Caco-2 (cell line): ENCODE measurements at places on chromosomes 7 and 10. TPM values are rescaled to one million over a fixed set of nuclear protein-coding genes. Genes with fewer than 3 reads are reported as not detected.

- no peak overlapping the region for H3K4me3 ChIP-seq
- H3K27me3 ChIP-seq, result no peaks in the 10 kb centered on the region
- no peak for DNase-seq
- H3K27ac ChIP-seq, result no peak overlapping the region
Measured at GRCh38 chr7:130286881-130287280, 6.1 kb upstream of the CPA4 start.

DNA sequence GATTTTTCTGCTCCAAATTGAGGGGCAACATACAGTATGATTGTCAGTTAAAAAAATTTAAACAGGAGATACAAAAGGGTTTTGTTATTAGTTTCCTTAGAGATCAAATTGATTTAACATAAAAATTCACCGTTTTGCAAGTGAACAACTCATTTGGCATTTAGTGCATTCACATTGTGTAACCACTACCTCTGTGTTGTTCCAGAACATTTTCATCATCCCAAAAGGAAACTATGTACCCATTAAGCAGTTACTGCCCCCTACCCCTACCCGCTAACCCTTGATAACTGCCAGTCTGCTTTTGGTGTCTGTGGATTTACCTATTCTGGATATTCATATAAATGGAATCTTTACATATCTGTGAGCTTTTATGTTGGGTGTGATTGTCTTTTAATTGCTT lies 3.1 kb downstream of the ZRANB1 start:
- H3K4me3 ChIP-seq, result no peak overlapping the region
- H3K27me3 ChIP-seq, result no peaks in the 10 kb centered on the region
- H3K4me1 ChIP-seq, result 0 out of 2 replicates have a peak, but pooled peaks cover 5% of the 10 kb centered on the region
- H3K36me3 ChIP-seq, result no peaks in the 10 kb centered on the region; the same call in none of the 2 replicates

DNA sequence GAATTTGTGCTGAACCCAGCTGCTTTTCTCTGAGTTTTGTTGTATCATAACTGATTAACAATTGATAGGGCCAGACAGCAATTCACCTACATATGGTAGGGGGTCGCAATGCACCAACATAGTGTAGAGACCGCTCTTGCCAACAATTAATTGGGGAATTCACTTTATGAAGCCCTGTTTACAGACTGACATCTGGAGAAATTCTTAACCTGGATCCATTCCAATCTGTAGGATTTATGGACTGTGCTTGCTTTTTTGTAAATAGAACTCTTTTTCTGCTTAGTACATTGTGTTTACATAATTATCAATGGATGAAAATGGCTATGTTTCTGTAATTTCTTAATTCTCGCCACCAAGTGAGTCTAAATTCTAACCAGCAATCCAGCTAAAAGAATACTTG lies 311.7 kb upstream of the BMPER start:
- no peak overlapping the region for H3K27ac ChIP-seq
- H3K27me3 ChIP-seq, result no peaks in the 10 kb centered on the region; the same call in 1 of the 2 replicates
- DNase-seq, result no peak
- no peaks in the 10 kb centered on the region for H3K4me1 ChIP-seq

The ELN gene
- not detected in 2 replicates for total RNA-seq

DNA sequence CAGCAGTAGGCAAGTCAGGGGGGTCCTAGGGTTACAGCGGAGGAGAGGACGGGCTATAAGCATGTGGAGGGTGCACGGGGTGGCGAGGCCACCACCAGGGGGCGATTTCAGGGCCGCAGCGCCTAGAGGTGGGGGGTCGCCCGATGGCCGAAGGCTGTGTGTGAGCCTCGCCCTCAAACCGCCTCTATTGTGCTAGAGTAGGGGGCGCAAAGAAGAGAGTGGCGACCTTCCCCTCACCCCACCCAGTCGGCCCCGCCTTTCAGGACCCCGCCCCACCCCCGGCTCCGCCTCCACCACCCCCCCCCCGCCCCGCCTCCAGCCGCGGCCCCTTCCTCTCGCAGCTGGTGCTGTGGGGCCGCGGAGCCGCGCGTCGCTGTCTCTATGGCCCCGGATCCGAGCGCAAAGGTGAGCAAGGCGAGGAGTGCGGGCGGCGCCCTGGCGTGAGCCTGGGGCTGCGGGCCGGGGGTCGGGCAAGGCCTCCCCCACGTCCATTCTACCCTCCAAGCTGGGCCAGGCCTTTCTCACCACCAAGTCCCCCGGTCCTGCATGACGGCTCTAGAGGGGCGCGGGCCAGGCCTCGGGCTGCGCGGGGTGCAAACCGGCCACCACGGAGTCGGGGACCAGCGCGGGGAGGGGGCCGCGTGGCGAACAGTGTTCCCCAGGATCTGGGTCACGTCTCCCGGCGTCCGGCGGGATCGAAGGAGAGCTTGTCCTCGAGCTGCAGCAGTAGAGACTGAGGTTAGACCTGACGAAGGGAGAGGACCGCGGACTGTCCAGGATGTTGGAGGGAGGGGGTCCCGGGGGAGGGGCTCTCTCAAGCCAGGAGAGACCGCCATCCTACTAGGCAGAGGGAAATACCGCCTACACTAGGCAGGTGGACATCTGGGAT lies at the start of gene SEMA4G:
SEMA4G (plus strand) TSS at position 318 of the 889 bp plus-strand sequence. CDS start 3,409 bp downstream, outside the sequence.
- H3K27me3 ChIP-seq, result no peaks in the 10 kb centered on the region
- peak within 1 kb of the TSS; percentile 86 for H3K27ac ChIP-seq
- H3K36me3 ChIP-seq, result peaks cover 8% of the 10 kb centered on the region
- peak; percentile 80 for DNase-seq
- peaks cover 33% of the 10 kb centered on the region for H3K4me1 ChIP-seq

The GPR22 gene
- not detected in 2 replicates for total RNA-seq

DNA sequence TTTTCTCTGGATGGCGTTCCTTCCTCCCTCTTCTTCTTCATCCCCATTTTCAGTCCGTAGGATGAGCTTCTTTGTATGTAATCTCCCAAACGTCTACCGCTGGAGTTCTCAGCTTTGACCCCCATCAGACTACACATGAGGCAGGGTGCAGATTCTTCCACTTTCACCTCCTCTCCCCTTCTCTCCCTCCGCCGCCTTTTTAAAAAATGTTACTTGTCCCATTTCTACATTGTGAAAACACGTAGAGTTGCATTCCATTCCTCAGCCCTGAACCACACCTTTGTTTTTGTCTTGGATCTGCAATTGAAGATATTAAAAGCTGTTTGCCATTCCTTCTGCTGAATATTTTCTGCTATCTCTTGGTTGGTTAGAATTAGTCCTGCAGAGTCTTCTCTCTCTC lies 6.2 kb downstream of the ADIRF start:
- DNase-seq, result peak; percentile 62
- peak overlapping the region; percentile 83 for H3K27ac ChIP-seq
- no peaks in the 10 kb centered on the region for H3K36me3 ChIP-seq
- H3K4me3 ChIP-seq, result no peak overlapping the region

DNA sequence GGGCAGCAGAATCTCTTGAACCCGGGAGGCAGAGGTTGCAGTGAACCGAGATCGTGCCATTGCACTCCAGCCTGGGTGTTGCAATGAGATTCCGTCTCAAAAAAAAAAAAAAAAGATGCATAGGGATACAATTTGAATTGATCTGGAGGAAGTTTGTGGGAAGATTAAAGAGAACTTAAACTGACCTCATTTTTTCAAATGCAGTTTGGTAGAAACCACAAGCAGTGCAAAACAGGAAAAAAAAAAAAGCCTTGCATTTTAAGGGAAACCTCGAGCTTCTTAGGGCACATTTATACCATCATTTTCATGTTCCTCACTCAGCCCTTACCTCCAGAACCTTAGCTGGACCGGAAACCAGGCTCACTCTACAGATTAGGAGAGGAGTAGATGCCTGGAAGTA lies 2.8 kb downstream of the KCTD7 start:
- H3K27me3 ChIP-seq, result no peaks in the 10 kb centered on the region
- no peak for DNase-seq
- H3K36me3 ChIP-seq, result no peaks in the 10 kb centered on the region
- peaks cover 6% of the 10 kb centered on the region; the same call in 1 of the 2 replicates for H3K4me1 ChIP-seq

DNA sequence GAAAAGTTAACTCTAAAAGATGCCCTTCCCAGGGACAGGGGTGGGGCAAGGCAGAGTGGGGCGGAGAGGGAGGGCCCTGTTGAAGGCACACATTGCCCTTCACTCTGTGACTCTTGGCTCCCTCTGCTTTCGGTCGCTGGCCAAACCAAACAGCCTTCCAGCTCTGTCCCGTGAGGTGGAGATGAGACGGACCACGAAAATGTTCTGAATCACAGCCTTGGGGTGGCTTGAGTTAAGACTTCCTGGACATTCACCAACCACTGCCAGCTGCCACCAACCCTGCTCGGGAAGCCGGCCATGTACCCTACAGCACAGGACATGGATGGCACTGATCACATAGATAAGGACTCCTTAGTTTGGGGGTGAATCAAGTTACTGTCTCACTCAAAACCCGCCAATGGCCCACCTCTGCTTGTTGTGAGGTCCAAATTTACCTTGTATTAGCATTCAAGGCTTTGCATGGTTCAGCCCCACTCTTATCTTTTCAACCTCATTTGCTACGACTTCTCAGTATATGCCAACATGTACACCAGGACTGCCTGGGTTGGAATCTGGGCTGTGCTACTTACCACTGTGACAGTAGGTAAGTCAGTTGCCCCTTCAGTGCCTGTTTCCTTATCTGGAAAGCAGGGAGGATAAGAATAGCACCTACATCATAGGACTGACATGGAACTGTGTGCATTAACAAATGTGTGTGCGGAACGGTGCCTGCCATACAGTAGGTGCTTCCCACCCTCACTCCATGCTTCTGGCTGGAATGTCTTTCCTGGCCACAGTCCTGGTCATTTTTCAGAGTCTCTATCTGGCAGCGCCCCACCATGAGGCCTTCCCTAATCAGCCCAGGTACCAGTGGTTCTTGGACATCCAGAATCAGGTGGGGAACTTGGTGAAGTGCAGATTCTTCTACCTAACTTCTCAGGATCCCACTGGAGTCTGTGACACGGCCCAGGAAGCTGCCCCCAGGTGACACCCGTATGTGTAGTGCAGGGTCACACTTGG lies 28.0 kb downstream of the ITPRIP start:
- no peaks in the 10 kb centered on the region for H3K36me3 ChIP-seq
- no peak overlapping the region for H3K27ac ChIP-seq
- H3K4me1 ChIP-seq, result no peaks in the 10 kb centered on the region
- no peak overlapping the region for H3K4me3 ChIP-seq
- no peak for DNase-seq

GRCh38 chr10:60718886-60719285 lies 59.4 kb upstream of the CDK1 start:
- DNase-seq, result no peak
- peaks cover 28% of the 10 kb centered on the region for H3K4me1 ChIP-seq
- no peak overlapping the region for H3K4me3 ChIP-seq
- H3K27me3 ChIP-seq, result no peaks in the 10 kb centered on the region
- H3K36me3 ChIP-seq, result no peaks in the 10 kb centered on the region

DNA sequence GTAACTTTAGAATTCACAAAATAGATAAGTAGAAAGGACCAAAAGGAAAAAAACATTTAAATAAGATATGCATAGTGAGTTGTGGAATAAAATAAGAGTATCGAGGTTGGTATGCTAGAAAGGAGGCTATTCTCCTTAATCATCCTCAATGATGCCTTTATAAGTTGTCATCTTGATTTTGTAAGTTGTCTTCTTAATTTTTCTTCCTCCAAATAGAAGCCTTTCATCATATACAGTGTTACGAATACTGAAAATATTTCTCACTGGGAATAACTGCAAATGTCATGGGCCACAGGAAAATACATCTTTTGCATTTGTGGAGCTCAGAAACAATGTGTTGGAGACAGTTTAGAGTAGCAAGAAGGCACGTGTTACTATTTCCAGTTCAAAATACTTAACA lies 31.5 kb upstream of the PRTFDC1 start:
- H3K27me3 ChIP-seq, result no peaks in the 10 kb centered on the region
- no peaks in the 10 kb centered on the region for H3K36me3 ChIP-seq
- H3K4me3 ChIP-seq, result no peak overlapping the region
- no peak for DNase-seq
- no peak overlapping the region for H3K27ac ChIP-seq
- H3K4me1 ChIP-seq, result peaks cover 6% of the 10 kb centered on the region; the same call in 1 of the 2 replicates

DNA sequence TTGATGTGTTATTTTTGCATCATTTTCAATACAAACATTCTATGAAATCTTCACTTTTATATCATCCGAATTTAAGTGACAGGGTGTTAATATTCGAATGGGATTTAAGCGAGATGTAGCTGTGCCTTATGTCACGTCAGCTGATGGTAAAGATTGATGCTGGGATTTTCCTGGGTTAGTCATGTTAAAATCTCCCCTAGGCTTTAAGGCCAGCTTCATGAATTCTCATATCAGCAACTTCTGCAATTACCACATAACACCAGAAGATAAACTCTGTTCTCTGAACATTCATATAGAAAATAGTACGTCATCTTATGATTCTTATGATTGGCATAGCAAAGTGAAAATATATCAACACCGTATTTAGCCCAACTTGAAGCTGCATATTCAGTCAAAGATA lies 669.2 kb downstream of the PCDH15 start:
- no peak overlapping the region for H3K27ac ChIP-seq
- H3K4me3 ChIP-seq, result no peak overlapping the region
- no peak for DNase-seq
- H3K4me1 ChIP-seq, result no peaks in the 10 kb centered on the region
- H3K27me3 ChIP-seq, result no peaks in the 10 kb centered on the region

The IFIT5 gene
- total RNA-seq, result 2.3 and 2.4 TPM in 2 replicates

The TRIM50 gene
- not detected in 2 replicates for total RNA-seq

The PAXIP1 gene
- 29.8 and 31.5 TPM in 2 replicates for total RNA-seq

DNA sequence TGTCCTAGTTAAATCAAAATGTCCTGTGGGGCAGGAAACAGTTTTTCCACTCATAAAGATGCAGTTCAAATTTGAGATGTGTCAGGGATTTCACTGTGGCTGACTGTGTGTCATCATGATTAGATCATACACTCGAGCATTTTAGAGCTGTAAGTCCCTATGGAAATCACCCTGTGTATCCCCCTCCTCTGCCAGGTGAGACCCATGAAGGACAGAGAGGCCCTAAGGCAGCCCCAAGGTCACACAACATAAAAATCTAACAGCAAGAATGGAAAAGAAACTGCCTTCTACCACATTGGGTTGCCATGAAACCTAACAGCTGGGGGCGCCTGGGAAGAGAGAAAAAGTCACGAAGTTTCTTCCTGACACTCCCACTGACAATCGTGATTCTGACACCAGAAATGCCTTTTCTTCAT lies 135.8 kb downstream of the KCNMA1 start:
- no peaks in the 10 kb centered on the region for H3K36me3 ChIP-seq
- no peaks in the 10 kb centered on the region for H3K27me3 ChIP-seq
- peaks cover 21% of the 10 kb centered on the region for H3K4me1 ChIP-seq
- no peak overlapping the region for H3K4me3 ChIP-seq
- no peak for DNase-seq
- no peak overlapping the region for H3K27ac ChIP-seq

- DNase-seq, result no peak
- H3K27ac ChIP-seq, result no peak overlapping the region
- no peaks in the 10 kb centered on the region for H3K27me3 ChIP-seq
- no peak overlapping the region for H3K4me3 ChIP-seq
Measured at GRCh38 chr7:96203786-96204185, 118.1 kb downstream of the SLC25A13 start.

DNA sequence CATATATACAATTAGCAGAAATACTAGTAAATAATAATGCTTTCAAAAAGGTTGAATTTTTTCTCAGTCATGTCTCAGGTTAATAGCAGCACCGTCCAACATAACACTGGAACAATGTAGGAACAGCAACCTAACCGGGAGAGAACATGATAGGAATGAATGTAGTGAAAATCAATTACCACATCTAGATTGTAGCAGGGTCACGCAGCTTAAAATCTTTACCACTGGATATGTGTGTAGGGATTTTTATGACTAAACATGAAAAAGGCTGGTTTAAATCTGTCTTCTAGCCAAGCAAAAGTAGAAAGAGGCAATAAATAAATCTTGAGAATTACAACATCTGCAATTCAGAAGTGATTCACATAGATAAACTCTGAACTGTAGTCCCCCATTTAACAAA lies 326.0 kb downstream of the DGKB start:
- no peak overlapping the region for H3K27ac ChIP-seq
- no peaks in the 10 kb centered on the region for H3K27me3 ChIP-seq
- no peaks in the 10 kb centered on the region for H3K4me1 ChIP-seq
- H3K4me3 ChIP-seq, result no peak overlapping the region
- no peak for DNase-seq

The SLC39A12 gene
- total RNA-seq, result not detected in 2 replicates

The GPR85 gene
- not detected in 2 replicates for total RNA-seq

The DENND2A gene
- 0.67 and 0.95 TPM in 2 replicates for total RNA-seq
